Spinal cord (tissue), 10 donors: ENCODE measurements at places on chromosomes 6 and 20. TPM values are rescaled to one million over a fixed set of nuclear protein-coding genes. Genes with fewer than 3 reads are reported as not detected.

Gene GPX5
- not detected for total RNA-seq

Gene C6orf163
- 6.5 TPM for total RNA-seq

DNA sequence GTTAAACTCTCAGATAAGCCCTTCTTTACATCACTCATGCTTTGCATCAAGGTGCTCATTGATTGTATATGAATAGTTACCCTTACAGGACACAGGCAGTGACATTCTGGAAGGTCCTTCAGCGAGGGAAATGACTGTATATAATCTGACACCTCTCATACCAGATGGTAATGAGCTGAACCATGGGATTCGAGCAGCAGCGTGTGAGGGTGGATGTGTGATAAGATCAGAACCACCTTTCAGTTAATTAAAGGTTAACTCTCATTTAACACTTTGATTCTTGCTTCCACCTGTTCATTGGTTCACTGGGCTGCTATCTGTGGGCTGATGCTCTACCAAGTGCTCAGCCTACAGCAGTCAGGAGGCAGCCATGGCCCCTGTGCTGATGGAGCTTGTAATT lies 24.2 kb downstream of the NEDD9 start:
- H3K36me3 ChIP-seq = peaks cover 3% of the 10 kb centered on the region
- H3K27me3 ChIP-seq = no peaks in the 10 kb centered on the region
- DNase-seq = no peak
- no peak overlapping the region for H3K27ac ChIP-seq
- no peak overlapping the region for H3K4me3 ChIP-seq

DNA sequence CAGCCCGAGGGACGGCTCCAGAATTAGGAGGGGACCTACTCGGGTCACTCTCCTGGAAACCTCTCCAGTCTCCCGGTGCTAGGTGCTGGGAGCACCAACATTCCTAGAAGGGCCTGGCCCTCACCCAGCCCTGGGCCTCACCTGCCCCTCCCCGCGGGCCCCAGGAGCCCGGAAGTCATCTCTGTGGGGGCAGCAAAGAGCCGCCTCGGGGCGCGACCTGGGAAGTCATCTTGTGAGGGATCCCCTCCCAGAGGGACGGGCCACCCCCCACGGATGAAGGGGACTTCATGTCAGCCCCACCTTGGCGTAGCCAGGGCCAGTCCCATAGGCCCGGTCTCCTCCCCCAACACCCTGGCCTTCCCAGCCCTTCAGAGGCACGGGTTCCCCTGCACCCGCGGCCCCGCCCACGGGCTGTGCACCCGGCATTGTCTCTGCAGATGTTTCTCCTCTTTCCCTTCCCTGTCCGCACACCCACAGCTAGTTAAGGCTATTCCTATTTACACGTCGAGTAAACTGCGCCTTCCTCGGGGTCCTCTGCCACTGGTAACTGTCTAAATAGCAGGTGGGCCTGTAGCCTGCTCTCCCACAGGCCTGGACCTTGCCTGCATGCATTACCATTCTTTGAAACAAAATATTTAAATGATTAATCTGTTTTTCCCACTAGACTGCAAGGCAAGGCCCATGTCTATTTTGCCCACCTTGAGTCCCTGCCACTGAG lies 896 bp upstream of the RNASET2 start:
- DNase-seq = peak; percentile 37
- peak overlapping the region; percentile 65 for H3K4me3 ChIP-seq
- no peaks in the 10 kb centered on the region for H3K27me3 ChIP-seq
- H3K36me3 ChIP-seq = peaks cover 5% of the 10 kb centered on the region
- no peak overlapping the region for H3K27ac ChIP-seq
- peaks cover 25% of the 10 kb centered on the region for H3K4me1 ChIP-seq

- H3K27me3 ChIP-seq = peaks cover 14% of the 10 kb centered on the region
- H3K36me3 ChIP-seq = no peaks in the 10 kb centered on the region
- H3K4me1 ChIP-seq = peaks cover 9% of the 10 kb centered on the region
- no peak overlapping the region for H3K27ac ChIP-seq
- H3K4me3 ChIP-seq = no peak overlapping the region
These were observed 378.9 kb downstream of the PREX1 start for GRCh38 chr20:48448666-48449600.

Gene PPP1R14C
- 7.8 TPM for total RNA-seq
